ENCODE measurements at places on chromosomes 6 and 20.
A peak's percentile ranks its signal among the peaks of the same experiment; 100 is the strongest.

- no peak for DNase-seq
These were observed 196.1 kb downstream of the DLL1 start for GRCh38 chr6:170094686-170095272.

- DNase-seq: no peak
These were observed 99.2 kb downstream of the OR2B2 start for GRCh38 chr6:27812805-27813492.

DNA sequence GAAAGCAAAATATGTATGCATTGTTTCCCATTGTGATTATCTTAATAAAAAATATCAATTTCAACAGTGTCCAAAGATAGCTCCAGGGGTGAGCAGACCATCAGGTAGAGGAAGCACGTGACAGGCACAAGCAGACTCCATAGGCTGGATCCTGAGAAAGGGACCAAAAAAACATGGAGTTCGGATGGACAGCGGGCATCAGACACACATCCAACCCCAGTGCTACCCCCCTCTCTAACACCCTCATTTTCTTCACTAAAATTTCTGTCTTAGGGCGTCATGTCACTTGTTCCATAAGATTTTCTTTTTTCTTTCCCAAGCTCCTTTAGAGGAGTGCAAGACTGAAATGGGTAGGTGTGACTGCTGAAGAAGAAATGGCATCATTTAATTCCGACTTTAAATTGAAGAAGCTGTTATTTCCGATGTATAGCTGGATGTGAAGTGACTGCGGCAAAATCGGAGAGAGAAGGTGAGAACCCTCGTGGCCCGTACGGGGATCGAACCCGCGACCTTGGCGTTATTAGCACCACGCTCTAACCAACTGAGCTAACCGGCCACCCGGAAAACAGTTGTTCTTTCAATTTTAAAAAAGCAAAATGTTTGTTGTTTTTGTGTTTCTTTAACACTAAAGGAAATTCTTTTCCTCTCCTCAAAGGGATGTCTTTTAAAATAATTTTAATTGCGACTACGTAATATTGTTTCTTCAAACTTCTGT, 10.3 kb upstream of the PRSS16 start:
- no peak for DNase-seq

- DNase-seq: no peak
These were observed 171.0 kb downstream of the BMP7 start for GRCh38 chr20:57095426-57095825.

DNA sequence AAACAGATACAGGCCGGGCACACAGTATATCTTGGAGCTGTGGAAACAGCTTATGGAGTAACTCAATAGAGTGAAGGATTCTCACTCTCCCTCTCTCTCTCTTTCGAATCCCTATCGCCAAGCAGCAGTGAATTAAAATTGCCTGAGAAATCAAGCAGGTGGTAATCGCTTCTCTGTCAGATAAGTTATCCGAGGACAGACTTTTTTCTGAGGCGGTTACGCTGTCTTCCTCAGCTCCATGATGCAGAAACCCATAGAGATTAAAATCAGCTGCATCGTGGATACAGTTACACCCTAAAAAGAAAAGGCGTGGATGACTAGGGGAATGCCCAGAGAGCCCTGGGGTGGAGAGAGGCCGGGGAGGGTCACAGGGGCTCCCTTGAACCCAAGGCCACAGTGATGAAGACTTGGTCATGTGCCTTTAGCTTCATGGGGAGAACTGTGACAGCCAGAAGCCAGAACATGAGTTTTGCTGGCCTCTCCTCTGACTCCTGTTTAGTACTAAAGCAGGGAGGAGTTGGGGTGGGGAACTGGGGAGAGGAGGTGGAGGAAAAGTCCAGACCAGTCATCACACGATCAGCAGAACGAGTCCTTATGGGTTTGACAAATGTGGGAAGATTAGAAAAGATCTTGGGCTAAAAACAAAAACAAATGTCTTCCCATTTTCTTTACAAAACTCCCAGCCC, 138.8 kb upstream of the JARID2 start:
- no peak for DNase-seq

- DNase-seq: no peak
These were observed 174.2 kb upstream of the THBS2 start for GRCh38 chr6:169427856-169428255.

GRCh38 chr6:16078064-16078463, 50.8 kb upstream of the MYLIP start:
- DNase-seq: no peak

- no peak for DNase-seq
These were observed 25.2 kb downstream of the TBX18 start for GRCh38 chr6:84738996-84739865.

GRCh38 chr6:139354189-139354588, 20.3 kb downstream of the CITED2 start:
- DNase-seq: no peak

- no peak for DNase-seq
These were observed 757.0 kb downstream of the GRIK2 start for GRCh38 chr6:102150549-102150948.

DNA sequence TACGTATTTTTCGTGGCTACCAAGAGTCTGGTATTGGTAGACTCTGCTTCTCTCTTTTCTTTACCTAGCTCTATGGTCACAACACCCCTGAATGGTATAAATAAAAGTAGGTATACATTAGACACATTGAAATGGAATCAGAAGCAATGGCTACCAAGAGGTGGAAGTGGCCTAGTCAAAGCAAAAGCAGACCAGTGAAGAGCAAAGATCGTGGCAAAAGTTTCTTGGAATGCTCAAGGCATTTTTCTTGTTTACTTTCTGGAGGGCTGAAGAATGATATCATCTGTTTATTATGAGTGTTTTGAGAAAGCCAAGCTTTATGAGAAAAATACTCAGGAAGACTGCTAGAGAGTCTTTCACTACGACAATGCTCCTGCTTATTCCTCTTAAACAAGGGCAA, 28.6 kb upstream of the MOCS1 start:
- DNase-seq: no peak

- no peak for DNase-seq
These were observed 9.3 kb downstream of the SLC17A9 start for GRCh38 chr20:62961799-62962198.

- DNase-seq: no peak
These were observed 546.3 kb upstream of the CITED2 start for GRCh38 chr6:139920776-139921100.

- DNase-seq: no peak
These were observed 7.3 kb downstream of the TRDN start for GRCh38 chr6:123629258-123629941.

DNA sequence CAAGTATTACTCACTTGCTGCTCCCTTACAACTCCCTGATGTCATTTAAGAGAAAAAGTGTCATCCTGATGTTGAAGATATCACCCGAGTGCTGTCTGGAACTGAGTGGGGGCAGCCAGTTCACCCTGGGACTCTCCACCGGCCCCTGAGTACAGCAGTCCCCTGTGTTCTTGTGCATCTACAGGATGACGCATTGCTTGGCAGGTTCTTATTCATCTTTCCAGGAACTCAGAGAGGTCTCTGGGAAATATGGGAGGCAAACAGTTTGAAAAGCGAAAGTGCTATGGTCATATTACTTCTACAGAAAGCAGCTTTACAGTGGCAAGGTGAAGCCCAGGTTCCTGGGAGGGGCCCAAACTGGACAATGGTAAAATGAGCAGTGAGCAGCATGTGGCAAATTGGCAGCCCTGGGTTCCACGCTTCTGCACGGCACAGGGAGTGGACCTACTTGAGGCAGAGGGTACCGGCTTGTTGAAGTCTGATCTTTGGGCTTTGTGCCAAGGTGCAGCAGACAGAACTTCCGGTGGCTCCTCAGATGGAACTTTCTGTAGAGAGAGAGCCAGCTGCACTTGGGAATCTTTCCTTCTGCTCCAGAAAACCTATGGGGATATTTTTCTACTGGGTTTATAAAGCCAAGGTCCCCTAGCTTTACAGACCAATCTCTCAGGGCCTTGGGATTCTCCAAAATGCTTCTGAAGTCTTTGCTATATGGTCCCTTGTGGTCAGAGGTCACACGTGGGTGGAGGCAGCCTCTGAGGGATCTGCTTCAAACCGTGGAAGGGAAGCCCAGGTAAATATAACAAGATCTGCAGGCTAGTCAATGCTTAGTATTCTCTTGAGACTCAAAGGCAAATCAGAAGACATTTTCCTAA, 128.3 kb downstream of the MAP3K7 start:
- peak; percentile 58 for DNase-seq
